ENCODE measurements at places on chromosomes 1 and 21. TPM values are rescaled to one million over a fixed set of nuclear protein-coding genes. Genes with fewer than 3 reads are reported as not detected.

DNA sequence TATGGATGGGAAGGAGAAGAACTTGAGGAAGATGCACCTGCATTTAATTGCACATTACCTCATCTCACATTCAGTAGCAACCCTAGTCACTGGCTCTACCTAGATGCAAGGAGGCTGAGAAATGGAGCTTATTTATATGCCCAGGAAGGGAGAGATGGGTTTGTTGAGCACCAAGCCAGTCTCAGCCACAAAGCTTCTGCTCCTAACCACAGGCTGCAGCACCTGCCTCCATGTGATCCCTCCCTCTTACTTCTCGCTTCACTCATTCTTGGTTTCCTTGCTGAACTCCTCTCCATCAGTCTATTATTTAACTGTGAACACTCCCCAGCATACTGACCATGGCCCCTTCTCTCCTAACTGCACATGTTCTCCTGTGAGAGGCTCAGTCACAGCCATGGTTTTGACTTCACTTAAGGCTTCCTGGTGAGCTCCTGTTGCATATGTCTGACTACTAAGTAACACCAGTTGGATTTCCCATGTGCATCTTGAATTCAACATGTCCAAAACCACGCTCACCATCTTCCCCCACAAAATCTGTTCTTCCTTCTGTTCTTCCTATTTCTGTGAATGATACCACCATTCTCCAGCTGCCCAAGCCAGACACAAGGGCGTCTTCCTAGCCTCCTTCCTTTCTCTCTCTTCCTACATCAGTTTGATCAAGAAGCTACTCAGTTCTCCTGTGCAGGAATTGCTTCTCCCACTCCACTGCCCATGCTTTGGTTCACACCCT, 139.8 kb downstream of the AK5 start:
- no peaks in the 10 kb centered on the region for H3K27me3 ChIP-seq
- H3K4me3 ChIP-seq = no peak overlapping the region
- peaks cover 29% of the 10 kb centered on the region for H3K36me3 ChIP-seq
- H3K4me1 ChIP-seq = peaks cover 20% of the 10 kb centered on the region

The EBNA1BP2 gene
- 120 TPM for total RNA-seq

The ADGRL4 gene
- 10.6 TPM for total RNA-seq

The SLAMF7 gene
- not detected for total RNA-seq

DNA sequence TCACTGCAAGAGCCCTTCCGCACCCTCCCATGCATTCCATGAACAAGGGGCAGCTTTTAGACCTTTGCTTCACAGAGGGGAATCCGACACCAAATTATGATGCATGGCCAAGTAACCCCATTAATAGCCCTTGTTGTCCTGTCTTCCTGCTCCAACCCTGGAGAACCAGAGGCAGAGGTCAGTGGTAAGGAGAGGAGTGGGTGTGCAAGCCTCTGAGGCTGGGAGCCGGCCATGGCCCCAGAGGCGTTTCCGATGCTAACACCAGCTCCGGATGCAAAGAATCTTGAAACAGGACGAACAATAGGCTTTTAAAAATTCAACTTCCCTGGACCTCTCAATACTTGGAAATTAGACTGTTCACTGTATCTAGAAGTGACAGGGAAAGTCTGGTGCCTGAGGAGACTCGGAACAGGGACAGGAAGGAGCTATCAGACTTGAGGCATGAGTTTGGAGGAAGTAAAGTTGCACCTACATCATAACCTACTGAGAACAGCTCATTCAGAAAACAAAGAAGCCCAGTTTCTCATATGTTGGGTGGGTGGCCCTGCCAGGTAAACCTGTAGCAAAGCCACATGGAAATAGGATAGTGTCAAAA, 101.2 kb upstream of the ERG start:
- H3K4me1 ChIP-seq = no peaks in the 10 kb centered on the region
- no peak overlapping the region for H3K4me3 ChIP-seq

GRCh38 chr21:37045149-37045548, 27.7 kb downstream of the PIGP start:
- DNase-seq = no peak
- H3K36me3 ChIP-seq = no peaks in the 10 kb centered on the region
- H3K4me1 ChIP-seq = no peaks in the 10 kb centered on the region
- H3K27me3 ChIP-seq = no peaks in the 10 kb centered on the region

The LEFTY2 gene
- total RNA-seq = not detected

DNA sequence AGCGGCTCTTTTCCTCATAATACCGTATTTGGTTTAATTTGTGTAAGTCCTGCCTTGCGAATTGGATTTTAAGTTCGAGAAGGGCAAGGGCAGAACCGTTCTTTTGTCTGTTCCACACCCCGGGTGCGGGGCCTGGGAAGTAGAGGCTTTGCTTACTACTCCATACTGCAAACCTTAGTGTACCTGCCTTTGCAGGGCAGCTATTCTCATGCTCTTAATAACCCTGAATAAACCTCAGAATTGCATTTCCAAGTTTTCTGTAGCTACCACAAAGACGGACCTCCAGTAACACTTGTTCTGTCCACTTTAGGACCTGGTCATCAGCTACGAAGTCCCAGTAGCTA, 657 bp upstream of the HNRNPU start:
- peaks cover 30% of the 10 kb centered on the region for H3K4me1 ChIP-seq
- DNase-seq = peak; percentile 61
- H3K4me3 ChIP-seq = peak overlapping the region; percentile 97
- H3K27ac ChIP-seq = peak overlapping the region; percentile 99

The KCNA3 gene
- total RNA-seq = not detected

The HMCN1 gene
- 18.7 TPM for total RNA-seq

GRCh38 chr1:156805766-156806511, 10.7 kb downstream of the SH2D2A start:
- peaks cover 21% of the 10 kb centered on the region for H3K4me1 ChIP-seq
- peak; percentile 66 for DNase-seq
- no peaks in the 10 kb centered on the region for H3K27me3 ChIP-seq
- no peaks in the 10 kb centered on the region for H3K36me3 ChIP-seq
- no peak overlapping the region for H3K4me3 ChIP-seq

- no peaks in the 10 kb centered on the region for H3K27me3 ChIP-seq
- H3K27ac ChIP-seq = no peak overlapping the region
- no peak overlapping the region for H3K4me3 ChIP-seq
- no peak for DNase-seq
- no peaks in the 10 kb centered on the region for H3K4me1 ChIP-seq
- no peaks in the 10 kb centered on the region for H3K36me3 ChIP-seq
Observed at GRCh38 chr21:40331172-40331571, 463.9 kb downstream of the PCP4 start.
